Foreskin keratinocyte (primary cell): ENCODE measurements at places on chromosomes 7 and 10. TPM values are rescaled to one million over a fixed set of nuclear protein-coding genes. Genes with fewer than 3 reads are reported as not detected.

DNA sequence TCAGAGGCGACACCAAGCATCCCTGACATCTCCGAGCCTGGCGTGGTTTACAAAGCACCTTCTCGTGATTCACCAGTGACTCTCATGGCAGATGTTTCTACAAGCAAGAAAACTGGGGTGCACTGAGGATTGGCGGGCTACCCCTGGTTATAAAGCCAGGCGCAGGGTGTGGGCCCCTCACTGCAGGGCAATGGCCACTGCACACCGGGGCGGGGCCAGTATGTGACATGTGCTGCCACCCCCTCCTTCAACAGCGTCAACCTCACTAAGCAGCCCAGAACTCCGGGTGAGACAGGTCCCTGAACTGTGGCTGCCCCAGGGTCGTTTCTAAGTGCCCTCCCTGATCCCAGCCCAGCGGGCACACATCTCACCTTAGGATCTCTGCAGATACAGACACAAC lies 63.8 kb downstream of the CHST15 start:
- no peak for DNase-seq

Gene IRF5
- total RNA-seq, result 0.81 and 1.1 TPM in 2 replicates

DNA sequence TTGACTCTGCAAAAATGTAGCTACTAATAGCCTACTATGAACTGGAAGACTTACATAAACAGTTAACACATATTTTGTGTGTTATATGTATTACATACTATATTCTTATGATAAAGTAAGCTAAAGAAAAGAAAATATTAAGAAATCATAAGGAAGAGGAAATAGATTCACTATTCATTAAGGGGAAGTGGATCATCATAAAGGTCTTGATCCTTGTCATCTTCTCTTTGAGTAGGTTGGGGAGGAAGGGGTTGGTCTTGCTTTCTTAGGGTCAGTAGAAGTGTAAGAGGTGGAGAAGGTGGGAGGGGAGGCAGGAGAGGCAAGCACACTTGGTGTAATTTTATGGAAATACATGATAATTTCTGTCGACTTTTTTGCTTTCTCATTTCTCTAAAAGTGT lies 81.3 kb downstream of the NAMPT start:
- DNase-seq, result no peak

DNA sequence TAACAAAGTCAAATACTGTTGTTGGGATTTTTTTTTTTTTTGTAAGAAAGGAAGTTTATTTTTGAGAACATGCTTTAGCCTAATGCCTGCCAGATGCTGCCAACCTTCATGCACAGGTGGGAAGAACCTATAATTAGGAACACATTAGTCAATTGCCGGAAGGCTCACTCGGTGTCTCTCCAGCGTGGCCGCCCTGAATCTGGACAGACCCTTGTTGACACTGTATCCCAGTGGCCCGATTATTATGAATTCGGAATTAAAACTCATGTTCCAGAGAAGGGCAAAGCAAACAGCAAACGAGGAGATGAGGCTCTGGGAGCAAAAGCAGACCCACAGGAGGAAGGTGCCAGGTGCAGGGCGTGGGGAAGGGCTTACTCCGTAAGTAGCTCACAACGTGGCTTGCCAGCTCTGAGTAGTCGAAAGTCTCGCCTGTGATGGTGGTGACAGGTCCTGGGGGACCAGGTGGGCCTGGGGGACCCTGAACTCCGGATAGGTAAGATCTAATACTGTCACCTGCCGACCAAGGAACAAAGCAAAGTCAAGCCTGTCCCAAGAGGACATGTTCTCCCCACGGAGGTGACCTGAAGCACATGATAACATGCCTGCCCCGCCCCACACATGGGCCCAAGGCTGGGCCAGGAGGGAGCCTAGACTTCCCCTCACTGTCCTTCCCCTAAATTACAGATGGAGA lies 48.3 kb downstream of the COL17A1 start:
- no peak for DNase-seq

DNA sequence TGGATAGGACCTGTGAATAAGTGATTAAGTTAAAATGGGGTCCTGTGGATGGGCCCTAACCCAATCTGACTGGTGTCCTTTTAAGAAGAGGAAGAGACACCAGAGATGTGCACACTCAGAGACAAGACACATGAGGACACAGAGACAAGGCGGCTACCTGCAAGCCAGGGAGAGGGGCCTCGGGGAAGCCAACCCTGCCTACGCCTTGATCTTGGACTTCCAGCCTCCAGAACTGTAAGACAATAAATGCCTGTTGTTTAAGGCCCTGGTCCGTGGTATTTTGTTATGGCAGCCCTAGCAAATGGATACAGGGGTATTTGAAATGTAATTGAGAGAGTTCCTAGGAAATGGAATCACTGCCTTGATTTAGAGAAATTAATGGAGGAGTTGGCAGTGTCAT lies 225.3 kb downstream of the SKAP2 start:
- no peak for DNase-seq

- peak; percentile 56 for DNase-seq
Measured at GRCh38 chr10:91758303-91759146, 39.7 kb upstream of the TNKS2 start.

- peak; percentile 67 for DNase-seq
Measured at GRCh38 chr7:73613954-73614735, 10.2 kb downstream of the MLXIPL start.

GRCh38 chr7:123729218-123729578 lies 19.6 kb downstream of the WASL start:
- no peak for DNase-seq

DNA sequence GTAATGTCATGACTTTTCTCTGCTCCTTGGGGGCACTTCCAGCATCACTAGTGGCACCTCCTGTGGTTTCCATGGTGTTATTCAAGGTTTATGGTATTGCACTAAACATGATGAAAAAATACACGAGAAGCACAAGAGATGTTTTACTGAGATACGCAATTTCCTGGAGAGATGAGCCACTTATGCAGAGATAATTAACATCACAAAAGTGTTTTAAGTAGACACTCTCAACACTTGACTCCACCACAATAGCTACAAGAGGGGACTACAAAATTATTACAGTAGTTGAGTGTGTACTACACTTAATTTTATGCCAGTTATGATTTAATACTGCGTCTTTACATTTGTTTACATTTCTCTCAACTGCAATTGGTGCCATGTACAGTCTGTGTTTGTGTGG lies 906.7 kb downstream of the DNAJB9 start:
- no peak for DNase-seq

DNA sequence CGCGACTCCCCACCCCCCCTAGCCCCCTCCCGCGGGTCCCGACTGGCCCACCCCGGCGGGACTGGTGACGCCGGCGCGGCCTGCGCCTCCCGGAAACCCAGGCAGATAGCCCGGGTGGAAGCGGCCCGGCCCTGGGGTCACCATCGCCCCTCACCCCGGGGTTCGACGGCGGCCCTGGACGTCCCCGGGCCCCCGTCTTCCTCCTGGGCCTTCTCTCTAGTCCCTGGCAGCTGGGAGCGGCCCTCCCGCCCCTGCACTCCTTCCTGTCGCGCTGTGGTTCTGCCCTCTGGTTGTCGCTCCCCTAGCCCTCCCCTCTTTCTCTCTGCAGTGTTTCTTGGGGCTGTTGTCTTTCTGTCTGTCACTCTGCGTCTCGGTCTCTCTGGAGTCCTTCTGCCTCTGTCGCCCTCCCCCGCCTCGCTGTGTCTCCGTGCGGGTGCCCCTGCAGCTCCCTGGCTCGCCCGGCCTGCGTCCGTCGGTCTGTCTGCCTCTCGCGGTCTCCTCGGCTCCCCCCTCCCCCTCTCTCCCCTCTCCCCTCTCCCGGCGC lies 90.5 kb upstream of the PAX2 start:
- no peak for DNase-seq

GRCh38 chr10:82150123-82150900 lies 275.3 kb downstream of the NRG3 start:
- DNase-seq, result no peak
